ENCODE measurements at places on chromosomes 1 and 21.

GRCh38 chr21:45316871-45317397, 29.2 kb upstream of the POFUT2 start:
- DNase-seq, result no peak

- DNase-seq, result no peak
Observed at GRCh38 chr1:87575528-87575927, 246.8 kb downstream of the LMO4 start.

- DNase-seq, result no peak
Observed at GRCh38 chr1:81312272-81312754, 488.4 kb upstream of the ADGRL2 start.

GRCh38 chr1:178644308-178645120, 80.5 kb upstream of the RALGPS2 start:
- peak; percentile 25 for DNase-seq
